ENCODE measurements at places on chromosomes 3 and 15.

DNA sequence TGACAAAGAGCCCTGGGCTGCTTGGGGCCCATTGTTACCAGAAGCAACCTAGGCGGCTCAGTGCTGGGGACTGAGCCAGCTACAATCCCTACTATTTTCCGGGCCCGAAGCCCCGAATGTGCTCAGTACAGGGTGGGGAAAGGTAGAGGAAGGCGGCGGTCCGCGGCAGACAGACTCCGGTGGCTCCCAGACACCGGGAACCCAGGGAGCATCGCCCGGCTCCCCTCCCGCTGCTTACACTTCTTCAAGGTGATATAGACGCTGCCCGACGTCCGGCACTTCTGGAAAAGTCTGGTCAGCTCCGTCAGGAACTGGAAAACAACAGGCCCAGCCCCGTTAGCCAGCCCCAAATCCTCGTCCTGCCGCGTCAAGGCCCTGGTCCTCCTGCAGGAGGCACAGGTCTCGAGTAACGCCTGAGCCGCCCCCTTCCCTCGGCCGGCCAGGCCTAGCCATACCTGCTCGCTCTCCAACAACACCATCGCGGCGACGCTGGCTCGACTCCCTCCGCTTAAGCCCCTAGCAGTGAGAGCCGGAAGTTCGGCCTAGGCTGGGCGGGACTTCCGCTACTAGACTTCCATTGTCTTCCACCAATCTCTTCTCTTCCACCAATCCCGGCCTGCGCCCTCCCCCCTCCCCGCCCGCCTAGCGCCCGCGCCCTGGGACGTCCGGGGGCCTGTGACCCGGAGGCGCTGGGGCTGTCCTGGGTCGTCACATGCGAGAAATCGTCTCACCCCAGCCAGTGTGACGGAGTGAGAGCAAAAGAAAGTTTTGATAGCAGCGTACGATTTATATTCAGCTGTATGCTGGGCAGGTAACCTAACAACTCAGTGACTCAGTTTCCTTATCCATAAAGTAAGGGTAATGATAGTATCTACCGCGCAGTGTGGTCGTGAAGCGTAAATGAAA lies at the start of gene SRP14:
TSS of gene SRP14 (minus strand) at position 544 of the 906 bp plus-strand sequence. CDS start at position 479, 65 bp downstream.
- DNase-seq: peak; percentile 54

DNA sequence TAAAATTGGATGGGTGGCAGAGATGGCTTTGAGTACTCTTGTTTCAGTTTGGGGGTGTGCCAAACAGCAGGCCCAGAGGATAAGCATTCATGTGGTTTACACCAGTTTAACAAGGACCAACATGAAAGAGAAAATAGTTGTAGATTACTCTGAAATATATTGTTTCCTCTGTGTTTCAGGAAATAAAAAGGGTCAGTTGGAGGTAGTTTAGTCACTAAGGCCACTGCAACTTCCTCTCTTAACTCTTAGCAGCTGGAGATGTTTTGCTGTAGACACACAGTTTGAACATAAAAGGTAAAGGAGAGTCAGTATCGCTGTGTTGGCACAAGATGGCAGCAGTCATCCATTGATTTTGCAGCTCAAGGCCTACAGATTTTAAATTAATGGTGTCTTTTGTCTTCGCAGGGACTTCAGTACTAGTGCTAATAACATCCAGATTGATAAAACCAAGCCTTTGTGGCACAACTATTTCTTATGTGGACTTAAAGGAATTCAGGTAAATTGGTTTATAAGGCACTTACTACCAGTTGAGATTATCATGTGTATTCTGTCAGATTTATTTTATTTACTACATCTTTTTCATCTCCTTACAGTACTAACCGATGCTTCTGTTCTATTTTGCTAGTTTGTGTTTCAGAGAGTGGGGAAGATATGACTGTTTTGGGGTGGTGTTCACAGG lies 65.5 kb downstream of the GALK2 start:
- no peak for DNase-seq

GRCh38 chr3:2603692-2604289 lies 505.1 kb downstream of the CNTN4 start:
- no peak for DNase-seq

DNA sequence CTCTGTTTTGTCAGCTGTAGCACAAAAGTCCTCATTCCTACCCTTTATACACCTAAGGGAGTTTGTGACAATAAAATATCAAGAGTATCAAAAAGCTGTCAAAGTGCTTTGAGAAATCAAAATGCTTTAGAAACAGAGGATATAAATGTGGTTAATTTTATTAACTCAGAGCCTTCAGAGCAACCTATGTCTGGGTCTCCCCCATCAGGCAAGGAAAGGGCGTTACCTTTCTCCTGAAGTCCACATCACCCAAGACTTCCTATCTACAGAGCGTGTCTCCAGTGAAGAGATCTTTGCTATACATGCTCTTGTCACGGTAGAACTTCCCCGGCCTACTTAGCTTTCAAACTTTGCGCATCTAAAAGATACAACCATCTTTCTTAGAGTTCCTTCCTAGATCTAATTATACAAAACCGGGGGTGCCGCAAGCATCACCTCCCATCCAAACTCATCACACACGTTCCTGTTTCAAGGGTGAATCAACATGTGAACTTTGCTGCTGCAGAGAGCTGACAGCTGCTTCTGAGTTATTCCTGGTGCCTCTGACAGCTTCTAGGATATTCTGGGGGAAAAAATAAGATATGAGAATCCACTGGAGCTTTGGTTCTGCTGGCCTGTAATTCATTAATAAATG lies 93.0 kb downstream of the RARB start:
- no peak for DNase-seq

GRCh38 chr3:111769110-111769991 lies 89.7 kb upstream of the PHLDB2 start:
- DNase-seq: no peak

- DNase-seq: no peak
These were observed 31.6 kb downstream of the LRIG1 start for GRCh38 chr3:66469220-66469640.

GRCh38 chr15:41883484-41883825 lies 10.4 kb downstream of the SPTBN5 start:
- no peak for DNase-seq

GRCh38 chr3:119643528-119643927 lies 16.9 kb downstream of the POPDC2 start:
- no peak for DNase-seq

- no peak for DNase-seq
These were observed 143.2 kb upstream of the LIPC start for GRCh38 chr15:58288592-58288991.

DNA sequence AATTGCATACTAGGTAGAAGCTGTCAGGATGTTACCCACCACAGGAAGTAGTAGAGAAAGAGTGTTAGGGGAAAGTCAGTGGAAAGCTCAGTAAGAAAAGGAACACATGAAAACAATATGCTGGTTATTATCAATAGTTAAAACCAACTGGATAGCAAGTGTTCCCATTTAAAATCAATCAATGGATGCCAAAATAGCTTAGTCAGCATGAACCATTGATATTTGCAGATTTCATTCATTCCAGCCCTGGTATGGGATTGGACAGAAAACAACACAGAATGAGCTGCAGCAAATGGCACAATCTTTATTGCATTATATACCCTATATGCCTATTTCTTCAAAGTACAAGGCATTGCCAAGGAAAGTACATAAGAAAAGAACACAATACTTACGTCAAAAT lies 293.7 kb downstream of the EPHA6 start:
- no peak for DNase-seq

DNA sequence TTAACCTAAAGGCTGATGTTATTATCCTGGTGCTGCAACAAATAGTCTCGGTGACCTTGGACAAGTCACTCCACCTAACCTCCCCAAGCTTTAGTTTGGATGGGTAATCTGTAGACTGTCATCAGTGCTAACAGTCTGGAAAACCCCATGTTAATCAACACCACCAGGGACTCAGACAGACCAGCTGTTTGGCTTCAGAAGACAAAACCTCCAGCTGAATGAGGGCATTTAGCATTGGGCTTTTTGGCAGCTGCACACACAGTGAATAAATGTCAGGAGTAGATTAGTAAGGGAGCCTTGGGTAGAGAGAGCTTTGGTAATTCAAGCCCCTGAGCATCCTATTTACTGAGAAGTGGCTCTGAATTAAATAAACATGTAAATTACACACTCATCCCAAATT lies 24.9 kb upstream of the C3orf80 start:
- no peak for DNase-seq

DNA sequence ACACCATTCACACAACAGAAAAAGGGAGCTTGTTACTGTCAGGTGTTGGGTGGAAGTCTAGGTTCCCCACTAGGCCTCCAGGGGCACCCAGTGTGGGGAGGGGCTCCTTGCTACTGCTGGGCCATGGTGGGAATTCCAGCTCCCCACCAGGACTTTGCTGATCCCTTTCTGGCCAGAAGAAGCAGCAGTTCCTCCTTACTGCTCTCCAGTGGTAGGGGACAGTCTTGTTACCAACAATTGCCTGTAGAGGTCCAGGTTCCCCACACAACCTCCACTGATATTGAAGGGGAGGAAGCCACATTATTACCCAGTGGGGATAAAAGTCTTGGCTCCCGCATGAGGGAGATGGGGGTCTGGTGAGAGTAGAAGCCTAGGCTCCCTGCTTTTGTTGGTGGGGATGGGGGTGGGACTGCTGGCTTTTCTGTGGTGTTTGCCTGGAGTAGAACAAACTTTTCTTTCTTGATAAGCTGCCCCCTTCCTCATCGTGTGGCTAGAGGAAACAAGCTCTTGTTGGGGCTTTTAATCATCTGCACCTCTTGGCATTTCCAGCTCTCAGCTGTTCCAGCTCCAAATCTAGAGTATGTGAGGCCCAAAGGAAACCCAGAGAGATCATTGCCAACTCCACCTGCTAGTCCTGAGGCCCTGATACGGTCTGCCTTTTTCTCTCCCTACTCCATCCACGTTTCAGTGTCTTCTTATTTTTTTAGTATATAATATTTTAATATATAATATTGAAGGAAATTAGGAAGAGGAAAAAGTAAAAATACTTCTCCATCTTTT lies 824.2 kb downstream of the AGBL1 start:
- DNase-seq: no peak

DNA sequence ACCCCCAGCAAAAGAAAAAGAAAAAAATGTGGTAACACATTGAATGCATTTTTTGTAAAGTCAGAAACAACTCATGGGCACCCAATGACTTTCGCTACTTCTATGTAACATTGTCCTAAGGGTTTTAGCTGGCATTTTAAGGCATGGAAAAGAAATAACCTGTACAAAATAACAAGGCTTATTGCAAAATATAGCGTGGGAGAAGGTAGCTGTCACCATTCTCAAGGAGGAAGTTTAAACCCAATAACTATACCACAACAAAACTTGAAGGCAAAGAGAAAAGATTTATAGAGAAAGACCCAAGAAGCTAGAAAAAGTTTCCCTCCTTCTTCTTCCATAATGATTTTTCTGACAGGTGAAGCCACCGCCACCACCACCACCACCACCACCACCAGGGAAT lies 55.7 kb upstream of the ACP3 start:
- DNase-seq: no peak

DNA sequence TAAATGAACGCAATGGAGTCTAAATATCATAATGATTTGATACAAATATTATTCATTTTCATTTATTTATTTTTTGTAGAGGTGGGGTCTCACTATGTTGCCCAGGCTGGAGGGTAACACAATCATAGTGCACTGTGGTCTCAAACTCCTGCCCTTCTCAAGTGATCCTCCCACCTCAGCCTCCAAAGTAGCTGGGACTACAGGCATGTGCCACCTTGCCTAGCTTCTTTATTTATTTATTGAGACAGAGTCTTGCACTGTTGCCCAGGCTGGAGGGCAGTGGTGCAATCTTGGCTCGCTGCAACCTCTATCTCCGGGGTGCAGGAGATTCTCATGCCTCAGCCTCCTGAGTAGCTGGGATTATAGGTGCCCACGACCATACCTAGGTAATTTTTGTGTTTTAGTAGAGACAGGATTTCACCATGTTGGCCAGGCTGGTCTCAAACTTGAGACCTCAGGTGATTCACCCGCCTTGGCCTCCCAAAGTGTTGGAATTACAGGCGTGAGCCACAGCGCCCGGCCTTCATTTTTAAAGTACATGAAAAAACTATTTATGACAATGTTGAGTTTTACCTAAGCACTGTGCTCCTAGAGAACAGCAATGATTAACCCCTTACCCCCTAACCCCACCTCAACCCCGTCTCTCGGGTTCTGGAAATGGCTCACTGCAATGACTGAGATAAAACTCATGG lies 4.0 kb upstream of the AEN start:
- no peak for DNase-seq

- DNase-seq: no peak
These were observed 277.9 kb upstream of the TLE3 start for GRCh38 chr15:70375586-70375985.

- DNase-seq: no peak
These were observed 52.4 kb downstream of the CDC25A start for GRCh38 chr3:48135552-48136495.

- no peak for DNase-seq
These were observed 44.2 kb upstream of the GATA2 start for GRCh38 chr3:128537091-128537703.

GRCh38 chr3:168738527-168739325 lies 643.0 kb upstream of the GOLIM4 start:
- no peak for DNase-seq

DNA sequence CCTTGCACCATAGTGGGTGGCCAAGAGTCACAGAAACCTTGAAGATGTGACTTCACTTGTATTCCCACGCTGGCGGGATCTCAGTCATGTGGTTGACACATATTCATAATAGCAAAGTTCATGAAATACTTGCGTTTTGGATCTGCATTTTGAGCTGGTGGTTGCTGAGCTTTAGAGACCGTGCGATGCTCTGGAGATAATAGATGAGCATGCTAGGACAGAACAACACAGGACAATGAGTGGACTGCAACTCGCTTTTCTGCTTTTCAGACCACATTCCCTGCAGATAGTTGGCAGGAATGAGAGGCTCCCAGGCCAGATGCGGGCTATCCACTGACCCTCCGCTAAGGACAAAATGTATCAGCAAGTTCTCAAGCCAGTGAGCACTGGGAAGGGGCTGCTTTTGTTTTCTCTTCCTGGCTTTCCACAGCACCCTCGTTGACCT lies 13.8 kb upstream of the STARD5 start:
- DNase-seq: no peak

GRCh38 chr3:54180921-54181320 lies 58.6 kb downstream of the CACNA2D3 start:
- DNase-seq: no peak

DNA sequence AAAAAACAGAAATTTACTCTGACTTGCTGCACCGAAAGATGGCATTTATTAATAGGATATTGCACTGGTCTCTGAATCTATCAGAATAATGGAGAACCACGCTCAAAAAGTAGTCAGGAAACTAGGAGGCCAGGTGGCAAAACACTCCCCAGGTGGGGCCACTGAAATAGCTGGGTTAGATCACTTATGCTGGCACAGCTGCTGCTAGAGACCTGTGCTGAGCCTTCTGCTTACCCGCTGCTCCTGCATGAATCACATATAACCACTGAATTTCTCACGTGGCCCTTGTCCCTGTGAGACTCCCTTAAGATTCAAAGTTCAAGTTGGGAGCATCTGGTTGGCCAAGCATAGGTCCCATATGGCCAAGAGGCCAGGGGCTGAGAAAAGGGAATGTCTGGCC lies 66.0 kb upstream of the OXTR start:
- DNase-seq: no peak
